Uterus (tissue), 4 donors: ENCODE measurements at places on chromosomes 7 and 10. TPM values are rescaled to one million over a fixed set of nuclear protein-coding genes. Genes with fewer than 3 reads are reported as not detected.

Gene SORCS1
- total RNA-seq: 0.26 TPM

Gene ZNF487
- 15.2 TPM for total RNA-seq

DNA sequence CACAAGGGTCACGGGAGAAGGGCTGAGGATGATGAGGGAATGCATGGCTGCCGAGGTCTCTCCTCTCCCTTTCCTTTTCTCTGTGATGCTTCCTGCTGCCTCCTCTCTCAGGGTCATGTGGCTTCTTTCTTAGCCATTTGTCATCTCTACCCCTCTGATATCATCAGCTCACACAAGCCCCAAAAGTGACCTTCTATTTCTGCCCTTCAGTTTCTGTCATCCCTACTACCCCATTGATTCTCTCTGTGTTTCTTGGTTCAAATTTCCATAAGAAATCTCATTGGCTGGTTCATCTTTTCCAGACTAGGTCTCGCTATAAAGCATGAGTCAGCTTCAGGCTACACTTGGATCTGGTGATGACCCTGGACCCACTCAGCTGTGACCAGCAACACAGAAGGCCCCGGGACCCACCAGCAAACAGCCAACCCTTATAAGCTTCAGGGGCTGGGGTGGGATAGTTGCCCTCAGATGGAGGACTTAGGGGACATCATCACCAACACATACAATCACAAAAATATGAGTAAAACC lies 284.3 kb downstream of the SKAP2 start:
- no peak for DNase-seq

Gene CALCR
- total RNA-seq: 0.26 TPM

Gene SEMA3E
- total RNA-seq: 0.77 TPM

Gene COL26A1
- not detected for total RNA-seq

DNA sequence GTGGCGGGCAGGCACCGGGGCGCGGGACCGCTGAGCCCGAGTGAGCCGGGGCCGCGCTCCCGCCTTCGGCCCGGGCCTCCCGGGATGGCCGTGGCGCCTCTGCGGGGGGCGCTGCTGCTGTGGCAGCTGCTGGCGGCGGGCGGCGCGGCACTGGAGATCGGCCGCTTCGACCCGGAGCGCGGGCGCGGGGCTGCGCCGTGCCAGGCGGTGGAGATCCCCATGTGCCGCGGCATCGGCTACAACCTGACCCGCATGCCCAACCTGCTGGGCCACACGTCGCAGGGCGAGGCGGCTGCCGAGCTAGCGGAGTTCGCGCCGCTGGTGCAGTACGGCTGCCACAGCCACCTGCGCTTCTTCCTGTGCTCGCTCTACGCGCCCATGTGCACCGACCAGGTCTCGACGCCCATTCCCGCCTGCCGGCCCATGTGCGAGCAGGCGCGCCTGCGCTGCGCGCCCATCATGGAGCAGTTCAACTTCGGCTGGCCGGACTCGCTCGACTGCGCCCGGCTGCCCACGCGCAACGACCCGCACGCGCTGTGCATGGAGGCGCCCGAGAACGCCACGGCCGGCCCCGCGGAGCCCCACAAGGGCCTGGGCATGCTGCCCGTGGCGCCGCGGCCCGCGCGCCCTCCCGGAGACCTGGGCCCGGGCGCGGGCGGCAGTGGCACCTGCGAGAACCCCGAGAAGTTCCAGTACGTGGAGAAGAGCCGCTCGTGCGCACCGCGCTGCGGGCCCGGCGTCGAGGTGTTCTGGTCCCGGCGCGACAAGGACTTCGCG lies 534 bp downstream of the FZD9 start:
- no peak for DNase-seq

Gene HOXA1
- 2.0 TPM for total RNA-seq

- DNase-seq: no peak
Measured at GRCh38 chr10:28561531-28561930, 28.6 kb downstream of the WAC start.

DNA sequence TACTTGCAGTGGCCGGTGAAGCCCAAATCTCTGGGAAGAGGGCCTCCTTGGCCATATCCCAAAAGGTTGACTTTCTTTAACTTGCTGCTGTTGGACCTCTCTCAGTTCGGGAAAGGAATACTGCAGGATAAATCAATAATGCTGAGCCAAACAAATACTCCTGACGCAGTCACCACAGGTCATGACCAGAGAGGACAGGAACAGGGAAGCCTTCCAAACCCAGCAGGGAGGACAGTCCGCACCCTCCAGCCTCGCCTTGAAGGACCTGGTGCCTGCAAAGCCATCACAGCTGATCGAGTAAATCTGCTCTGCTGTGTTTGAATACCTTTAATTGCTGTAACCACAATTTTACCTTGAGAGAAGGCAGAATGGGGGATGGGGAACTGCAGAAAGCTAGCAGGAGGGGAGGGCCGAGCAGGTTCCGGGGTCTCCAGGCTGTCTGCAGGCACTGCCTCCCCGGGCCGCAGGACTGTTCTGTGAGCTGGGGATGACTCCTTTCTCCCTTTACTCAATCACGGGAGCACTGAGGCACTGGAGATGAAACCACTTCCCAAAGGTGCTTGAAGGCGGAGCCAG lies 20.8 kb upstream of the INSIG1 start:
- no peak for DNase-seq

DNA sequence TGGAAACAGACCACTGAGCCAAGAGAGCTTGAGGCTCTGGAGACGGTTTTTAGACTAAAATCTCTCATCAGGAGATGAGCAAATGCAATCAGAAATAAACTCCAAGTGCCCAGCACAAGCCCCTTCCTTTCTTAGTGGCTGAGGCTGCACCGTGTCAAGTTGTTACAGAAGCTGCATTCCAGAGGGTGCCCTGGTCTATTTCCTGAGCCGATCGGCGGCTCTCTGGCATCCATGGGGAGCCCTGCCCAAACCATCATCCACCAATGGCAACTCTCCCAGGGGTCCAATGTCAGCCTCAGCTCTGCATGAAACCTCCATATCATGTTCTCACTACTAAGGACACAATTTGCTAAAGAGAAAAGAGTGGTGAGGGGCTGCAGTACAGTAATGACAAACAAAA lies 89.6 kb downstream of the SVIL start:
- no peak for DNase-seq

DNA sequence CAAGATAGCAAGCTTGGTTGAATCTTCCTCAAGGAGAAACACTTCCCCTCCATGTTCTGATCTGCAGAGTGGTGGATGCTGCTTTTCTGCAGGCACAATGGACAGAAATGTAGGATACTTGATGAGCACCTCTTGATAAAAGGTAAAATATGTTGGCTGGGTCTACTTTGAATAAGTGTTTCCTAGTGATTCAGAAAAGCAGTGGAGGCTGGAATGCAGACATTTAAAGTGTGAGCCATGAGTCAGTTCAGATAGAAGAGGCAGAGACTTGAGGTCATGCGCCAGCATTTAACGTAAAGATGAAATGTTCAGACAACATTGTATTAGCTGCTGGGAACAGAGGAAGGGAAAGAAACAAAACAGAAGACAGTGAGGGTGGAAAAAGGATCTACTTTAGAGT lies 403.1 kb downstream of the ADRA2A start:
- no peak for DNase-seq
